Stimulated activated CD8-positive, alpha-beta memory T cell treated with anti-CD3 and anti-CD28 coated beads, Interleukin-12 subunit alpha, Interleukin-12 subunit beta, amount 100 ng/mL, for 4 hours (primary cell): ENCODE measurements at places on chromosomes 6 and 20.

DNA sequence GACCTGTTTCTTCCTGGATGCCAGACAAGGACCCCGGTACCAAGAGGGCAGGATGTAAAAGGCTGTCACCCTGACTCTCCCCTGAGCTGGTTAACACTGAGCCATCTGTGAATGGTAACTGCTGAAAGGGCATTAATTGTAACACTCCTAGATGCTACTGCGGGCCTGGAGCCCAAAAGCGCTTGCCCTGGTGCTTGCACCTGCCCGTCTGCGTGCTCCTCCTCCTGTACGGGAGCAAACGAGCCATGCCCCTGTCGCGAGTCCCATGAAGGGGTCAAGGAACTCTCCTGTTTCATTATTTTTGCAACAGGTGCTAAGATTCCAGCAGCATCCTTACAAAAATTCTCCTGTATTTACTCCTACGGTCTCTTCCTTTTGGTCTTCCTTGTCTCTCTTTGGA, 140.0 kb upstream of the LAMA2 start:
- DNase-seq: no peak

DNA sequence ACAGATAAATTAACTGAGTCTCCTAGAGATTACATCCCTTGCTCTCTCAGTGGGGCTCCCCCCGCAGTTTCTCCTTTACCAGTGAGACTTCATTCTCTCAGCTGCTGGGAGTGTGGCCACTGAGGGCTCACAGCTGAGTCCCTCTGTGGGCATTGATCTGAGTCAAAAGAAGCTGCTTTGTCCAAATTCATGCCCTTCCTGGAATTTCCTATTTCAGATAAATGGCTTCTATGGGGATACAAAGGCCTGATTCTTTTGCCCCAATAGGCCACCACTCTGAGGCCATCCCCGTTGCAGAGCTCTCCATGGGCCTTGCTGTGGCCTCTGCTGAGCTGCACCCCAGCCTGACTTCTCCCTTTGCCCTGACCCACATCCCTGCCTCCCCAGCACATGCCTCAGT, 10.0 kb downstream of the CST5 start:
- DNase-seq: no peak

DNA sequence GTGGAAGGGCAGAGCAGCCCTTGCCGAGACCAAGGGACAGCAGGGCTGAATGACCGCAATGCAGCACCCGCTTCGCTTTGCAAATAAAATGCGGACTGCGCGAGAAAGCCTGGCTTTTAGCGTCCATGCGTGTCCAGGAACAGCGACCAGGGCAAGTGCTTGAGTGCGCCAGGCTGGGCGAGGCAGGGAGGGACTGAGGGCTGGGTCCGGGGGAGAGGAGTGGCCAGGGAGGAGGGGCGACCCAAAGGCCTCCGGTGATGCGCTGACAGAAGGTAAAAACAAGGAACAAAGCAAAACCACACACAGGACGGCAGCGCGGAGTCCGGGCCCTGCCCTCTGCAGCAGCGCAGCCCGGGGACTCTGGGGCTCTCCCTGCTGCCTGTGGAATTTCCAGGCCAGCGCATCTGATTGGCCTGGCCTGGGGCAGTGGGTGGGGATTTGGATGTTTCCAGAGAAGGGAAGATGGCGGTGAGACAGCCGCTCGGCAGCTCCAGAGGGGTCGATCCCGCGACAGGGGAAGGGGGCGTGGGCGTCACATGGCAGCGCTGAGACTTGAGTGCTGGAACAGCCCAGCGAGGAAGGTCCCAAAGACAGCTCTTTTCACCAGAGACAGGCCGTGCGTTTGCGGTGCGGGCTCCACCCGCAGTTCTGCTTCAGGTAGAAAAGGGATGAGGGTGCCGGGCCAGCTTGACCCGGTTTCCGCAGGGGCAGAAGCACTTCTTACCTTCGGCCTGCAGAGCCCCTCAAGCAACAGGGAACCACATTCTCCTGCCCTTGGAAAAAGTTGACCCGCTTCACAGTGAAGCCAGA, 51.8 kb downstream of the SSR1 start:
- DNase-seq: no peak

- DNase-seq: no peak
Measured at GRCh38 chr6:128558021-128558420, 37.6 kb upstream of the PTPRK start.

DNA sequence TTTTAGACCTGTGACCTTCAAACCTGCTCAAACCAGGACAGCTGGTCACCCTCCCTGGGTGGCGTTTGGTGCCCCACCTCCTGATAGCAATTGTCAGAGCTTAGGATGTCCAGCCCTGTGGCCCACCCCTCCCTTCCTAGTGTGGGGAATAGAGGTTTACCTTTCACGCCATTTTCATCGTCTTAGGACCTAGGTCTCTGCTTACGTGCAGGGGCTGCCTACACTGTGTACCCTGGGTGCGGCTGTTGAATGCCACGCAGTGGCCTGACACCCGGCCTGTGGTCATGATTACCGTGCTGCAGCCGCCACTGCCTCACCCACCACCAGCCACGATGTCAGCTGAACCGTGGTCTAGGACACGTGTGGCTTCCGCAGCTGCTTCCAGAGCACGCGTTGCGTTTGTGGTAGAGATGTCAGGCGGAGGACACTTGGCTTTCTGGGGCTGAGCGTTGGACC, 157.3 kb downstream of the DTNBP1 start:
- DNase-seq: no peak

DNA sequence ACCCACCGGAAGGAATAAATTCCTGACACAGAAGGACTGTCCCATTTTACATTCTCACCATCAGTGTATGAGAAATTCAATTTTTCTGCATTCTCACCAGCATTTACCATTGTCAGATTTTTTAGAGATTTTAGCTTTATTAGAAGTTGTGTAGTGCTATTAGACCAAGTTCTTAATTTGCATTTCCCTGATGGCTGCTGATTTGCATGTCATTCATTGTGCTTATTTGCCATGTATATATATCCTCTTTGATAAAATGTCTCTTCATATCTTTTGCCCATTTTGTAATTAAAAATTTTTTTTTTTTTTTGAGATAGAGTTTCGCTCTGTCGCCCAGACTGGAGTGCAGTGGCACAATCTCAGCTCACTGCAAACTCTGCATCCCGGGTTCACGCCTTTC, 9.8 kb upstream of the HLA-DRB5 start:
- no peak for DNase-seq

DNA sequence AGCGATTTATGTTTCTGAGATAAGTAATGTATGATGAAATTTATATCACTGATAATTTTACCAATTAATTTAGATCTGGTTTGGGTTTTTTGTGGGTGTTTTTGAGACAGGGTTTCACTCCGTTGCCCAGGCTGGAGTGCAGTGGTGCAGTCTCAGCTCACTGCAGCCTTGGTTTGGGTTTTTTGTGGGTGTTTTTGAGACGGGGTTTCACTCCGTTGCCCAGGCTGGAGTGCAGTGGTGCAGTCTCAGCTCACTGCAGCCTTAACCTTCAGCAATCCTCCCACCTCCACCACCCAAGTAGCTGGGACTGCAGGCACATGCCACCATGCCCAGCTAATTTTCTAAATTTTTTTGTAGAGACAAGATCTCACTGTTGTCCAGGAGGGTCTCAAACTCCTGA, 13.0 kb downstream of the MRS2 start:
- no peak for DNase-seq

- DNase-seq: no peak
Measured at GRCh38 chr6:139080255-139080920, 51.8 kb downstream of the ABRACL start.

DNA sequence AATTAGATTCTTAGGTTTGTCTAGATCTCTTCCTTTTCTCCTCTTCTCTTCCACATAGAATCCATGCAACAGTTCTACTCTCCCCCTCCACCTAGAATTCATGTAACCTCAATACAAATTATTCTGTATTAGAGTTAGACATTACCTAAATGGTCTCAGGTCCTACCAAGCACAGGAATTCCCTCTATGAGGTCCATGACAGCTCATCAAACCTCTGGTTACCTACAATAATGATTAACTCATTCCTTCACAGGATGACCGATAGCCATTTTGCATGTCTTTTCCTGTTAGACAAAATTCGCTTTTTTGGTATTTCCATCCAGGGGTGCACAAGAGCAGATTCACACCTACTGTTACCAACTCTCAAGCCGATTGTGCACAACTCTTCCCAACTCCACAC, 27.4 kb upstream of the BMP2 start:
- DNase-seq: no peak

- no peak for DNase-seq
Measured at GRCh38 chr6:85983032-85983659, 340.5 kb upstream of the SYNCRIP start.

DNA sequence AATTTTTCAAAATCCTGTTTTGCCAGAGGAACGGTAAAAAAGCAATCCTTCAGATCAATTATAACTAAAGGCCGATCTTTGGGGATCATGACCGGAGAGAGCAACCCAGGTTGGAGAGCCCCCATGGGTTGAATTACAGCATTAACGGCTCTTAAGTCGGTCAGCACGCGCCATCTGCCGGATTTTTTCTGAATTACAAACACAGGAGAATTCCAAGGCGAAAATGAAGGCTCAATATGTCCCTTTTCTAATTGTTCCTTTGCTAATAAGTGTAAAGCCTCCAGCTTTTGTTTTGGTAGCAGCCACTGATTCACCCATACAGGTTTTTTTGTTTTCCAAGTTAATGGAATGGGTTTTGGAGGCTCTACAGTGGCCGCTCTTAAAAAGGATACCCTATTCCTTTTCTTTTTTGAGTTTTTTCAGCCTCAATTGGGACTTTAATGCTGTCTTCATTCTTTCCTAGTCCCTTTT, 16.9 kb upstream of the PTCRA start:
- no peak for DNase-seq

- no peak for DNase-seq
Measured at GRCh38 chr6:166687879-166688205, 60.8 kb upstream of the RPS6KA2 start.

GRCh38 chr20:59690101-59690500, 85.8 kb downstream of the PHACTR3 start:
- no peak for DNase-seq

DNA sequence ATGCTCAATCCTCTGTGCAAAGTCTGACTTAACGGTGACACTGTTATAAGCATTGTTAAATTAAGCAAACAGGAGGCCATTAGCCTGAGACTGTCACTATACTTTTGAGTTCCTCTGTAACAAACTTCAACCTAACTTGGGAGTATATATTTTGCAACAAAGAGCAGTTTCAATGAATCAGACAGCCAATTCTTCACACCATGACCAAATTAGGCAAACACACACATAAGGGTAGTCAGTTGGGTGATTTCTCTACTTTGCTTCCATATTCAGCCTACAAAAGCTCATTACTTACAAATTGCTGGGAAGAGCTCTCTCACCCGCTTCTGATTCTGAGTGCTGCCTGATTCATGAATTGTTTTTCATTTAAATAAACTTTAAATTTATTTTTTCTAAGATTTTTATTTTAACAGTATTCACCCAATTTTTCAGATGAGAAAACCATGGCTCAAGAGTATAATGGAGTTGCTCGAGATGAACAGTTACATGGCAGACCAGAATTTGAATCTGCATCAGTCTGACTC, 60.5 kb downstream of the HACE1 start:
- DNase-seq: no peak

DNA sequence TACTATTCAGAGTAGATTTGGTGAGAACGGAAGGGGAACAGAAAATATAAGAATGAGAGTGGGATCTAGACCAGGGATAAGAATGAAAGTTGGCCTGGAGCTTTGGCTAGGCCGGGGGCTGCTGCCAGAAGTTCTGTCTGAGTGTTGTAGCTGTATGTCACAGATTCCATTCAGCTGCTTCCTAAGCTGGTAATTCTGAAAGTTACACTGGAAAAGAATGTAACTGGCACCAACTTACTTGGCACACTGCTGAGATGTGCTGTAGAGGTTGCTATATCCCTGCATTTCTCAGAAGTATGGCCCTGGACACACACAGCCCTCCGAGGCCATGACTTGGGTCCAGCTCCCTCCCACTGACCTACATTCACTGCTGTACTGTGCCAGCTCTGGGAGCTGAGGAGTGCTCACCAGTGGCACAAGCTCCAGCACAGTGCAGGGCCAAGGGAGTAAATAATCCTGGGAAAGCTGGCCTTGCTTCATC, 25.8 kb upstream of the TMEM217 start:
- no peak for DNase-seq
